Uterus (tissue), 4 donors: ENCODE measurements at places on chromosomes 5 and 9. TPM values are rescaled to one million over a fixed set of nuclear protein-coding genes. Genes with fewer than 3 reads are reported as not detected.

The C5orf52 gene
- not detected for total RNA-seq

The IL4 gene
- total RNA-seq: not detected

The PNPLA7 gene
- 0.26 TPM for total RNA-seq

The CAVIN4 gene
- total RNA-seq: not detected

The FBXO38 gene
- total RNA-seq: 62.4 TPM

The ANGPTL2 gene
- 27.5 TPM for total RNA-seq

The OR1J4 gene
- total RNA-seq: not detected

The MSX2 gene
- total RNA-seq: not detected

The ADAMTS19 gene
- 1.2 TPM for total RNA-seq

The PTCD2 gene
- total RNA-seq: 14.0 TPM

The ADAMTS13 gene
- total RNA-seq: 1.8 TPM

The RASA1 gene
- total RNA-seq: 25.9 TPM

The C9orf153 gene
- total RNA-seq: 0.82 TPM

The NOL6 gene
- 7.9 TPM for total RNA-seq

The BAG1 gene
- total RNA-seq: 78.4 TPM

The ANKRD18B gene
- total RNA-seq: 0.28 TPM

The ARSI gene
- 6.5 TPM for total RNA-seq

The MUSK gene
- not detected for total RNA-seq

The COL15A1 gene
- 20.3 TPM for total RNA-seq

The TNFSF8 gene
- 0.51 TPM for total RNA-seq

The KIF3A gene
- 203 TPM for total RNA-seq

The FBP2 gene
- total RNA-seq: not detected

The PCDHGB1 gene
- 4.4 TPM for total RNA-seq

The HSD17B3 gene
- 3.2 TPM for total RNA-seq

The INSL4 gene
- not detected for total RNA-seq

The NIPSNAP3A gene
- 41.2 TPM for total RNA-seq

The CDK7 gene
- 5.1 TPM for total RNA-seq

The NOXA1 gene
- 2.3 TPM for total RNA-seq

The CER1 gene
- total RNA-seq: 0.97 TPM

The PCDHA3 gene
- 2.4 TPM for total RNA-seq

The CCDC192 gene
- not detected for total RNA-seq

The PCDHGA11 gene
- 11.1 TPM for total RNA-seq

The SLC24A2 gene
- 3.3 TPM for total RNA-seq

The PCDHGB3 gene
- total RNA-seq: 5.9 TPM

The PCDHGA12 gene
- total RNA-seq: 22.0 TPM

The FGD3 gene
- 4.9 TPM for total RNA-seq
